ENCODE measurements at places on chromosomes 7 and 10. TPM values are rescaled to one million over a fixed set of nuclear protein-coding genes. Genes with fewer than 3 reads are reported as not detected.

GRCh38 chr10:89115876-89116627 lies 91.1 kb downstream of the CH25H start:
- DNase-seq: no peak

- no peak for DNase-seq
Measured at GRCh38 chr7:76283254-76284159, 19.0 kb upstream of the HSPB1 start.

DNA sequence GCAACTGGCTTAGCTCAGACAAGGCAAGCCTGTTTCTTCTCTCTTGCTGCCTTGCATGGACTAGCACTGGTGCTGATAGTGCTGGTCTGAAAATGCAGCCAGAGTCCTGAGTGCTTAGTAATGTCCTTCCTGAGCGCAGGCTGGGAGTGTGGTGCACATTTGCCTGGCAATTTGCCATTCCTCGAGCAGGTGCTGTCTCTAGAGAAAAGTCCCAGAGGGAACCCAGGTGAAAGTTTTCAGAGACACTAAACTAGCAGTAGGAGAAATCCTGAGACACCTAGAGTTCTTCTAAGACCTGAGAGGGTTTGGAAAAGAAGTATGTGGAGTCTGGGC lies 1.9 kb downstream of the SFTPD start:
- DNase-seq: no peak

DNA sequence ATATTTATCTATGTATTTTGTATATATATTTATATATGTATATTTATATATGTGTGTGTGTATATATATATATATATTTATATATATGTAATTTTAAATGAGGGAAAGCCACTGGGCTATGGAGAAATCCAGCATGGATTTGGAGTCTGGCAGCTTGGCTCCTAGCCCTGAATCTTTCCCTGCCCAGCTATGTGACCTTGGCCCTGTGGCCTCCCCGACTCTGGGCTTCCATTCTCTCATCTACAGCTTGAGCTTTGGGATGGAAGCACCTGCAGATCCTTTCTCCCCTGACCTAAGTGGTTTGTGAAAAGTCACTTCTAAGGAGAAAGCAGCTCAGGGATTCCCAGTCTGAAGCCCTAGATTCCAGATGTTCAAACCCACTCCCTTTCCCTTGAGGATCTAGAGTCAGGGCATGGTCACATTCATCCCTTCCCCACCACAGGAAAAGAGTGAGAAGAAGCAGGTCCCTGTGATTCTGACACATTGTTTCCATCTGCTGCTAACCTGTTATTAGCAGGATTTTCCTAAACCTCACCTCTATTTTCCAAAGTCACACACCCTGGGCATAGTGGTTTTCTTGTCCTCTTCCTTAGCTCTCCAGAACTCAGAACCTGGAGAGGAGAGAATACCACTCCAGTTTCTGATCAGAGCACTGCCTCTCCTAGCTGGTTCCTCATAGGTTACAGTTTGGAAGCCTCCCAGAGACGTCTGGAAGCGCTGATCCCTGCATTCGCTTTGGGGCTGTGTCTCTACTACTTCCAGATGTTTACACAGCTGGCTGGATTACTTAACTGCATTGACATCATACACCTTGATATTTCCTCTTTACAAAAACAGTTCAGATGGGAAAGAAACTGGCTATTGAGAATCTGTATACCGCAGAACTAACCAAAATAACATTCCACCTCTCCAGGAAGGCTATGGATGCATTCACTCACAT lies 327.5 kb upstream of the ZMIZ1 start:
- no peak for DNase-seq

DNA sequence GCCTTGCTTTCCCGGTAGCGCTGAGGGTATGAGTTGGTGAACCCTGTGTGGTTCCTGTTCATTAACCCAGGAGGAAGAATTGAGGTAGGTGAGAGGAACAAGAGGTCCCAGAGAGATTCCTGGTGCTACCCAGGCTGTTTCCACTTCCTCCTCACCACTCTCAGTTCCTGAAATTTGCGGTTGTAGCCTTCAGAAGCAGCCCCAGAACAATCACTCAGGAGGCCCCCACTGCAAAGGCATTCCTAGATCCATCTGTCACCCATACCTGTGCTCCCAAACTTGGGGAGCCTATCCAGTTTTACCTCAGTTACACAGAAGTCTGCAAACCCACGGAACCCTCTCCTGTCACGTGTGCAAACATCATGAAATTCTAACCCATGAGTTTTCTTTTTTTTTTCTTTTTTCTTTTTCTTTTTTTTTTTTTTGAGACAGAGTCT lies 9.0 kb upstream of the PIP4K2A start:
- no peak for DNase-seq

DNA sequence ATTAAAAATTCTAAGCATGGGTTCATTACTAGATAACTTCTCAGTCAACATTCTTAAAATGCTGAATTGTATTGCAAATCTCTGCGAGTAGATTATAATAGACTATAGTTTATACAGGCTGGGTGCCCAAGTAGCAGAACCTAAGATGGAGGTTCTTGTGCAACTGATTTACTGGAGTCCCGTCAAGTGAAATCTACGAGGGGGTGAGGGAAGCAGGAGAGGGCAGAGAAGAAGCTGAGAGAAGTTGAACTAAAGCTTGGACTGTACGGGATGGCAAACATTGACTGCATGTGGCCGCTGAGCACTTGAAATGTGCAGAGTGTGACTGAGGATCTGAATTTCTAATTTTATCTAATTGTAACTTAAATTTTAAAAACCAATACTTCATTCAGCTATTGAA lies 124.5 kb downstream of the CTNNA3 start:
- DNase-seq: no peak

TEX36 gene
- total RNA-seq: not detected

All from kidney (tissue), 22 donors.